Cardiac septum (tissue), 1 donor: ENCODE measurements at places on chromosomes 5 and 9. TPM values are rescaled to one million over a fixed set of nuclear protein-coding genes. Genes with fewer than 3 reads are reported as not detected.

DNA sequence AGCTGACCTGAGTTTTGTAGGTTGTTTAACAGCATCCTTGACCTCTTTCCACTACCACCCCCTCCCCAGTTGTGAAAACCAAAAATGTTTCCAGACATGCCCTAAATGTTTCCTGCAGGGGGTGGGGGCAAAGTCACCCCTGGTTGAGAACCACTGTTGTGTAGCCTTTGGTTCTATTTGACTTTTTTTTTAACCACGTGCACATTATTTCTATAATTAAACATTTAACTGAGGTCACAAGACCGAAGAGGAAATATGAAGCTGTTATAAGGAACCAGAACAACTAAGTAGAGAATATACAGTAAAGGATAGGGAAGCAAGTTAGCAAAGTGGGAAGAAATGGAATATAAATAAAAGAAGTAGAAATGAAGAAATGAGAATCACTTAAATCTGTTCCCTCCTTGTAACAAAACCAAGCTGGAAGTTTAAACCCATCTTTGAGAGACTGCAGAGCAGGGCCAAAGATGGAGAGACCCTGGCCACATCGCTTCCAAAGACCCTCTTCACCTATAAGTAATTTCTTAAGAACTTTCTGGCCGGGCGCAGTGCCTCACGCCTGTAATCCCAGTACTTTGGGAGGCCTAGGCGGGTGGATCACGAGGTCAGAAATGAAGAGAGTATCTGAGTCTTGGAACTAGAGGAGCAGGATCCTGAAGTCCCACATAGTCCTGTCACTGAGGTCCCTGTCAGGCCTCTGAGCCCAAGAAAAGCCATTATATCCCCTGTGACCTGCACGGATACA, 14.4 kb downstream of the SIT1 start:
- DNase-seq = no peak

DNA sequence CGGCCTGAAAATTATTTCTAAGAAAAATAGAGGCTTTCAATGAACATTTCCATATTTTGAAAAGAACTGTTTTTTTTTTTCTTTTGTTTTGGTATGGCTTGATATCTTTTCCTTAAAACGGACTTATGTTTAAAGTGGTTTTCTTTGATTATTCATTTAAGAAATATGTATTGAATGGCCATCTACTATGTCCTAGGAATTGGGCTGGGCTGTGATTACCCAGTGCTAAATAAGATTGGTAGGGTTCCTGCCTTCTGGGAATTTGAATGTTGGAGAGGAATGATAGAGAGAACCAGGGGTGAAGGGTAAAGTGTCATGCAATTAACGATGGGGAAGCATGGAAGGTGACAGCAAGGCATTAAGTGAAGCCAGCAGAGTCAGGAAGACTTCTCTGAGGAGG, 33.2 kb downstream of the TNFSF8 start:
- DNase-seq = no peak

DNA sequence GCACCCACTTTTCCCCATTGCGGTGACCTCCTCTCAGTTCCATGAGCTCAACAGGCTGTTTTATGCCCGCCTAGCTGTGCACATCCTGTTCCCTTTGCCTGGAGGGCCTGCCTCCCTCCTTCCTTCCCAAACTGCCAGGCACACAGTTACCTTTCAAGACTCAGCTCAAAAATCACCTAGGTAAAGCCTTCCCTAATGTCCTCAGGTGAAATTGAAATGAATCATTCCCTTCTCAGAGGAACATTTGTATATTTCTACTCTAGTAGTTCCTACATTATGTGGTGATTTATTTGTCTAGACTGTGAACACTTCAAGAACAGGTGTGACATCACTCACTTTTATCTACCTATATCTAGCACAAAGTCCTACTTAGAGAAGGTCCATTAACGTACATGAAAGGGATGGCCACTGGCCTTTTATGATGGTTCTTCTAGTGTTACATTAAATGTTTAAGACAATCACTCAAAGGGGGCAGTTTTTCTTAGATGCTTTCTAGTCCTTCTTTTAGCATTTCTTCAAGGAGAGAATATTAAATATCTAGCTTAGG, 103.5 kb upstream of the EQTN start:
- no peak for DNase-seq

DNA sequence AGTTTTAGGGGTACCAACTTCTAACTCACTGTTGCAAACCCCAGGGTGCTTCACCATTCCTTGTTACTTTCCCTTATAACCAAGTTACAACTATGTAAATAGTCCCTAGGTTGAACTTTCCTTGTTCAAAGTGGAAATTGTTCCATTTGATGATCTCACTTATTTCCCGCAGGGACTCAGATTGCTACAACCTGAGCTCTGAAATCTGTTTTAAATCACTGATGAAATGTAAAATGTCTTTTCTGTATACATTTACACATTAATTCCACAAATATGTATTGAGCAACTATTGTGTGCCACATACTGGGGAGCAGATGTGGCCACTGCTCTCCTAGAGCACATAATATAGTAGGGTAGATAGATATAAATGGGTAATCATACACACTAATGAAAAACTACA, 69.1 kb upstream of the TARS1 start:
- DNase-seq = no peak

Gene CCDC192
- not detected for total RNA-seq

Gene CCL28
- total RNA-seq = 0.46 TPM
